Spinal cord (tissue), 10 donors: ENCODE measurements at places on chromosomes 5 and 9. TPM values are rescaled to one million over a fixed set of nuclear protein-coding genes. Genes with fewer than 3 reads are reported as not detected.

DNA sequence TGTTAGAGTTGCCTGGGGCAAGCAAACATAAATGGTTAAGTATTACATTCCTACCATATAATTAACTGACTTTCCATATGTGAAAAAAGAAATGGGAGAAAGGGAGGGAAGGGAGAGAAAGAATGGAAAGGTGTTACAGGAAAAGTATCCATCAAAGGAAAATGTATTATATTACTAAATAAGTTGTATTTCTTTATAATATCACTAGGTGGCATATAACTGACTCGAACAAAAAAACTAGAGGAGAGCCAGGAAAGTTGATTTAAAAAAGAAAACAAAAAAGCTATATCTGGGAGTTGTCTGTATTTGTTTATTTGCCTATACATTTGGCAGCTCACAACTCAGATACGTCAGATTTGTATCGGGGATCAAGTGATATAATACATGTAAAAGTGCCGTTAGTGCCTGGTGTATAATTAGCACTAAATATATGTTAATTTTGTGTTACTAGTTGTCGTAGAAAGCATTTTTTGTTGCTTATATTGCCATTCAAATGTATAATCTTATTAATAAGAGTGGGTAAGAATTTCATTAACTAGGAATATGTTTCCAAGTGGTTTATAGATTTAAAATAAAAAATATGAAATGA, 59.6 kb upstream of the ADAMTS19 start:
- DNase-seq: no peak

The SMIM27 gene
- 27.8 TPM for total RNA-seq

DNA sequence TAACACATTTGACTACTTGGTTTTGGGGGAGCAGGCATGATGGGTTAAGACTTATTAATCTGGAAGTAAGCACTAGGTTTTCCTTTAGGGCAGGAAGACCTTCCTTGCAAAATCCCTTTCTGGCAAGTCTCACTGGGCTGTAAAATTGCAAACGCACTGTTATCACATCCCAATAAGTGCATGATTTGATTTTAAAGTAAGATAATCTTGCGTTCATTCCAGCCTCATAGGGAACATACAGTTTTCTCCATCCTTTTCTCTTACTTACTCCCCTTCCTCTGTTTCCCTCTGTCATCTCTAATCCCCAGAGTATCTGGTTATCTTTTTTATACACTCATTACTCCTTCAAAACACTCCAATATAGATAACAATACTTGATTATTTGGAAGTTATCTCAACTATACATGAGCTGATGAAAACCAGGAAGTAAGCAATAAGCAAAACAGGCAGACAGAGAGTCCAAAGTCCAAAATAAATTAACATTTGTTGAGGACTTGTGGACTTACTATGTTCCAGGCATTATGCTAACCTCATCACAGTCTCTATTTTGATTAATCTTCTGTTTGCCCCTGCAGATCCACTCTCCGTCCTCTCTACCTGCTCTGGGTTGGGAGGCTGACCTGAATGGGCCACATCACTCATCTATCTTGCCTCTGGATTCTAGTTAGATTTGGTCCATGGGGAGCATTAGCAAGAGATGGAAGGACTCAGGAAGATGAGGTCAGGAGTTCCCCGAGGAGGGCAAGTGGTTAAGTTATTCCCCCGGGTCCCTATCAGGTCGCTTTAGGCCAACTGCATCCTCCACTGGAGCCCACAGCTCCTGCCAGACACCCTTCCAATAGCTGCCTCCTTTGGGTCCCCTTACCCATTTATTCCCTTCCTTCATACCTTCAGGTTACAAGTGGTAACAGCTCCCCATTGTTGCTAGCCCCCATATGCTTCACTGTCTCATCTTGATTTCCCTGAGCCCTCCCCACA, 60.2 kb downstream of the SLC22A5 start:
- DNase-seq: no peak

The CLIC3 gene
- total RNA-seq: 6.4 TPM

GRCh38 chr5:157965989-157966388, 107.0 kb upstream of the CLINT1 start:
- DNase-seq: no peak

DNA sequence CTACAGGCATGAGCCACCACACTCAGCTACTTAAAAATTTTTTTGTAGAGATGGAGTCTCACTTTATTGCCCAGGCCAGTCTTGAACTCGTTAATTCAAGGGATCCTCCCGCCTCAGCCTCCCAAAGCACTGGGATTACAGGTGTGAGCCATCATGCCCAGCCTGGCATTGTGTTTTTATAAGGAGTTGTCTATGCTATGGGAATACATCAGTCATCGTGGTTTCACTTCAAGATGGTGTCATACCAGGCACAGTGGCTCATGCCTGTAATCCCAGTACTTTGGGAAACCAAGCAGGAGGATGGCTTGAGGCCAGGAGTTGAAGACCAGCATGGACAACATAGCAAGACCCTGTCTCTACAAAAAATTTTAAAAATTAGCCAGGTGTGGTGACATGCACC, 49.7 kb downstream of the CYSTM1 start:
- DNase-seq: no peak

- DNase-seq: peak; percentile 43
Observed at GRCh38 chr5:129073111-129073510, 21.4 kb upstream of the ISOC1 start.

DNA sequence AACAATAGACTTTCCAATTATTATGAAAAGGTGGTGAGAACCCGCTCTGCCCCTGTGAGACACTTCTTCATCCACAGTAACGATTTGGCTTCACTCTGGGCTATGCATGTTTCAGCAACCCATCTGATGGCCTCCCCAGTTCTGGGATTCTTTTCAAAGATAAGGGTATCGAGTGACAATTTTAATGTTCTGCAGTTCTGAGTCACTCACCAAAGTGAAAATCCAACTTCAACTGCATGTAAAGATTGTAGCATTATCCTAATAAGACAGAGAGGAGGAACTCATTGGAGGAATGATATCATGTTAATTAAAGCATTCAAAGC, 1078.3 kb upstream of the SEMA6A start:
- DNase-seq: no peak

GRCh38 chr5:108661590-108662219, 86.0 kb upstream of the FER start:
- no peak for DNase-seq

The IL5 gene
- total RNA-seq: not detected

DNA sequence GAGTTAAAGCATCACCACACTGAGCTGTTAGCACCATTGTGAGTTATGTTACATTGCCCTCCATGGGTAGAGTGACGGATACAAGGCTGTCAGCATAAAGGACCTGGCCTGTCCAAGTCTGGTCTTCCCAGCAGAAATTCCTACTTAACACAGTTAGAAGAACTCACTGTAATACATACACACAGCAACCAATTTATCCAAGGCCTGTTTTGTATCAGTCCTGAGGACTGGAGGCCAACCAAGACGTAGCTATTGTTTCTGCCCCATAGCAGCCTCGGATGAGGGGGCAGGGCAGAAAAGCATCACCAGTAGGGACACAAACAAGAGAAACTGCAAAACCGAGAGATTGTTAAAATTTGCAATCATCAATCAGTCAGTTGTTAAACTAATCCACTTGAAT, 66.0 kb upstream of the CKMT2 start:
- DNase-seq: no peak

- DNase-seq: no peak
Observed at GRCh38 chr9:99414321-99414720, 192.2 kb downstream of the SEC61B start.
